ENCODE measurements at places on chromosomes 12 and 14.

DNA sequence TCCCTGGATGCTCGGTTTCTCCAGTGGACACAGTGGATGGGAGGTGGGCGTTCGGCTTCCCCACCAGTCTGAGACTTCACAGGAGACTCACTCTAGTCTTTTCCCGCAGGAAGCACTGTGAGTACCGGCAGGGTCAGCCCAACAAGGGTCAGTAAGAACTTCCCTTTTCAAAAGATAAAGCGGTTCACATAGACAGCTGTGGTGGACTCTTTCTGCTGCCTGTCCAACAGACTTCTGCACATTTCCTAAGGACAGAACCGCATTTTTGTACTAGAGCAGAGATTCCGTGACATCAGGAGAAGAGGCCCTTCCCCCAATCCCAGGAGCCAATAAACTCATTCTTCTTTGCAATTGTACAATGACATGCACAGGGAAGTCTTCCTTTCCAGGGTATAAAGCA lies 10.4 kb downstream of the LTBR start:
- no peak for DNase-seq

GRCh38 chr14:88599761-88600439 lies 37.1 kb downstream of the ZC3H14 start:
- no peak for DNase-seq

GRCh38 chr14:23627961-23628360 lies 8.2 kb upstream of the DHRS2 start:
- no peak for DNase-seq

DNA sequence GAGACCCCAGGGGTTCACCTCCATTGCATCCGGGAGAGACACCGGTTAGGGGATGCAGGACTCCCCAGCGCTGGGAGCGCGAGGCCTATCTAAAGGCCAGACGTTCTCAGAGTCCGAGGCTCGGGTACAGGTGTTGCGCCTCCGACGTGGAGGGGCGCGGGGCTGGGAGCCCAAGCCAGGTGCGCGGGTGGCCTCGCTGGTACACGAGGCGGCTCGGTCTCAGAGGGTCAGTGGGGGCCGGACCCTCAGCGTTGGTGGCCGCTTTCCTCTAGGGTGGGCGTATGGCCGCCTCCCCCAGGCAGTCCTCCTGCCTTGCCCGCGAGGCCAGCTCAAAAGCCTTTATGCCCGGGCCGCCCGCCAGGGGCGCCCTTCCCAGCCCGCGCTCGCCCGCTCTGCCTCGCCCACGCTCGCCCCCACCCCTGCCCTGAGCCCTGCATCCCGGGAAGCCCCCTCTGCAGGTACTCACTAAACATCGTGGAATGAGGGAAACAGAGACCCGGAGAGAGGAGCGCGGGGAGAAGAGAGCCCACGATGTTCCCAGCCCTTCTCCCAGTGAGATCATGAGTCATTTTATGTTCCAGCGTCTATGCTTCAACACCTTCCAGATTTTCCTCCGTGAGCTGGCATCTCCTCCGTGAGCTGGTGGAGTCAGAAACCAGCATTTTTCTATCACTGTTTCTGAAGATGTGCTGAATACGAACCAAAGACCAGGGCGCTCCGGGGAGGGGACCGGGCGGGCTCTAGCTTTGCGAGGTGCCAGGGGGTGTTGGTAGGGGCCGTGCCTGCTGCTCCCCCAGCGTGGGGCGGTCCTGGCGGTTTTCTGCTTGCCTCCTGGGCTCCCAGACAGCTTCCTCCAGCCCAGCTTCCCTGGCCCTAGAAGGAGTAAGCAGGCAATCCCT lies 73.8 kb downstream of the DIO3 start:
- no peak for DNase-seq

Data from left ventricle myocardium superior (tissue), 1 donor.